Brain pericyte (primary cell): ENCODE measurements at places on chromosomes 16 and 17.

DNA sequence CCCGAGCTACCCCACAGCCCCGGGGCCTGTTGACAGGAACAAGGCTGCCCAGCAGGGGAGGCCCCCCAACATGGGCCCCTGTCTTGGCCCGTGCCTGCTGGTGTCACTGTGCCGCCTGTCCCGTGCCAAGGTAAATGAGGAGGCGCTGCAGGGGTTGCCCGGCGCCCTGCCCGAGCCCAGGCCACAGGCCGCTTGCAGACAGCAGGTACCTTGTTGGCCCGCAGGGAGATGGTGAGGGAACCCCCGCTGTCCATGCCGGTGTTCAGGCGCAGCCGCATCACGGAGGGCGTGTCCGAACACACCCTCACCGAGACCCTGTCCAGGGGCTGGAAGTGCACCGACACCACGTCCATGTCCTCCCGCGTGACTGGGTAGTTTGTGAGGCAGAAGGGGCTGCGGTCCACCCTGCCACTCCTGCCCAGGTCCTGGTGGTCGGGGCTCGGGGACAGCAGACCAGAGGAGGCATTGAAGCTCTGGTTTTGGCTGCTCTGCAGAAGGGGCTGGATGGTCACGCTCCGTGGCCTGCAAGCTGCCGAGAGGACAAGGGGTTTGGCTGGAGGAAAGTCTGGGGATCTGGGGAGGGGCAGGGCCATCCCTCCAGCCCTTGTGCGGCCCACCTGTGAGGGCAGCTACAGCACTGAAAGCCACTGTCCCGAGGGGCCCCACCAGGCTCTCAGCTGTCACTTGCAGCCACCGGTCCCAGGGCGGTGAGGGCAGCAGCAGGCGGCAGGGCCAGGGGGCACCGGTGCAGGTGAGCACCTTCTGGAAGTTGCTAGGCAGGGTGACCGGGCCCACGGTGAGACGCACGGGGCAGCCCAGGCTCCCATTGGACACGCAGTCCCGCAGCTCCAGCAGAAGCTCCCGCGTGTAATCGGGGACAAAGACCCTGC, 5.6 kb downstream of the PGAP6 start:
- no peak for DNase-seq

- no peak for DNase-seq
These were observed 1.6 kb upstream of the IL32 start for GRCh38 chr16:3063625-3064386.

- no peak for DNase-seq
These were observed 3.5 kb upstream of the RBBP6 start for GRCh38 chr16:24535827-24536226.

GRCh38 chr17:17533901-17534441, 37.8 kb upstream of the RASD1 start:
- no peak for DNase-seq

DNA sequence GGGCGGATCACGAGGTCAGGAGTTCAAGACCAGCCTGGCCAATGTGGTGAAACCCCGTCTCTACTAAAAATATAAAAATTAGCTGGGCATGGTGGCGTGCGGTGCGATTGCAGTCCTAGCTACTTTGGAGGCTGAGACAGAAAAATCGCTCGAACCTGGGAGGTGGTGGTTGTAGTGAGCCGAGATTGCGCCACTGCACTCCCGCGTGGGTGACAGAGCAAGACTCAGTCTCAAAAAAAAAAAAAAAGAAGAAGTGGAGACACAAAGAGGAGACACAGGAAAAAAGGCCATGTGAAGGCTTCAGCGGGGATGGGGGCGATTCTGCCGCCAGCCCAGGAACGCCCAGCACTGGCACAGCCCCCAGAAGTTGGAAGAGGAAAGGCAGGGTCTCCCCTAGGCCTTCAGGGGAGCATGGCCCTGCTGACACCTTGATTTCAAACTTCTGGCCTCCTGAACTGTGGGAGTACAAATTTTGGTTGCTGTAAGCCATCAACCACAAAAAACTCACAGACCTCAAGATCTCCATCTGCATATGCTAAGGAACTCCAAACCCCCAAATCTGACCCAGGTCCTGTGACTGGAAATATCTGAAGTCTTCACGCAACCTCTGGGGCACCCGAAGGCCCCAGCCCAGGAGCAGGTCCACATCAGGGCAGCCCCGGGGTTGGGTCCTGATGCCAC, 7.0 kb downstream of the SGSH start:
- DNase-seq: no peak

DNA sequence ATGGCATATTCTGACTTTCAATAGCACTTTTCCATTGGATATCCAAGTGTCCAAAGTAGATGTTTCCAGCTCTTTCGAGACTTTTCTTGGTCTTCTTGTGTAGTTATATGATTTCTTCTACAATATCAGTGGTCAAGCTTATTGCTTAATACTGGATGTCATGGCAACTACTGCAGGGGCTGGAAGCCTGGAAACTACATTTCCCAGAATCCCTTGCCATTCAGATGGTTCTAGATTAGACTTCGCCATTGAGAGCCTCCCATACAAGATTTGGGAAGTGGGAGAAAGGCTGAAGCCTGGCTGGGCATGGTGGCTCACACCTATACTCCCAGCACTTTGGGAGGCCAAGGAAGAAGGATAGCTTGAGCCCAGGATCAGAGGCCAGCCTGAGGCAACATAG, 153.6 kb downstream of the C16orf95 start:
- DNase-seq: no peak

DNA sequence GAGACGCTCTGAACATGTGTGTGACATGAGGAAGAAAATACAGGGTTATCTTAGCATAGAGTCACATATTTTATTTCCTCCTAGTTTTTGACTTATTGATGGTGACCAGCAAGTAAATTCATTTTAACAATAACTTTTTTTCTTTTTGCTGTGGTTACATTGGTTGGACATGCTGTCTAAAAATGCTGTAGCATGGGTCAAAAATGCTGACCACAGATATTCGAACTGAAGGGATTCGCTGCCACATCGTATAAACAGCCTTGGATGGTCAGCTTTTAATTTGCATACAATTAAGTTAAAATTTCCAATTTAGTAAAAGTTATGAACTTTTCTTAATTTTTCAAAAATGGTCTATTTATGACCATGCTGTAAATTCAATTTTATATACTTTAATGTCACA, 30.5 kb downstream of the RPGRIP1L start:
- DNase-seq: no peak

GRCh38 chr16:15899538-15900100, 11.2 kb upstream of the CEP20 start:
- DNase-seq: no peak

- DNase-seq: no peak
These were observed 23.0 kb upstream of the SLC38A8 start for GRCh38 chr16:84065536-84066132.

GRCh38 chr17:8192070-8192815, 2.3 kb upstream of the BORCS6 start:
- peak; percentile 72 for DNase-seq

DNA sequence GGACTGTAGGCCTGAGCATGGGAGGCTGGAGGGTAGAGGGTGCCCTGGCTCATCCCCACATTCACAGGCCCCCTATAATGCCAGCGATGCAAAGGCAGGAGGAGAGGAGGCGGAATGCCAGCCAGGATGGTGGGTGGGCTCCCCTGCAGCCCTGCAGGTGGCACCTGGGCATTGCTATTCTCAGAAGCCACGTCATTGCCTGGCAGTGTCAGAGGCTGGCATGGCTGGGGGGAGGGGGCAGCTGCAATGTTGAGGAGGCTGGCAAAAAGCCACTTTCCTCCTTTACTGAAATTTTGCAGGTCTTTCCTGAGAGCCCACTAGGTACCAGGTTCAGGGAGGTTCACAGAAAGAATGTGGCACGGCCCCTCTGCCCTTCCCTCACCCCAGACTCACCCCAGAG, 36.2 kb downstream of the RAB11FIP4 start:
- DNase-seq: no peak
